Activated T-helper 2 cell treated with anti-CD3 and anti-CD28 coated beads, Interferon-gamma antibody, Interleukin-2, Interleukin-4, amounts not matched to agents 10 μg/mL and 5 μg/mL and 100 μg/mL, durations not matched to agents 14 hours and 24 hours and 36 hours (primary cell): ENCODE measurements at places on chromosomes 16 and 17.
A peak's percentile ranks its signal among the peaks of the same experiment; 100 is the strongest.

GRCh38 chr17:69654981-69655855 lies 240.7 kb downstream of the MAP2K6 start:
- peaks cover 2% of the 10 kb centered on the region for H3K4me1 ChIP-seq
- H3K36me3 ChIP-seq = no peaks in the 10 kb centered on the region
- no peak overlapping the region for H3K27ac ChIP-seq
- no peaks in the 10 kb centered on the region for H3K27me3 ChIP-seq

DNA sequence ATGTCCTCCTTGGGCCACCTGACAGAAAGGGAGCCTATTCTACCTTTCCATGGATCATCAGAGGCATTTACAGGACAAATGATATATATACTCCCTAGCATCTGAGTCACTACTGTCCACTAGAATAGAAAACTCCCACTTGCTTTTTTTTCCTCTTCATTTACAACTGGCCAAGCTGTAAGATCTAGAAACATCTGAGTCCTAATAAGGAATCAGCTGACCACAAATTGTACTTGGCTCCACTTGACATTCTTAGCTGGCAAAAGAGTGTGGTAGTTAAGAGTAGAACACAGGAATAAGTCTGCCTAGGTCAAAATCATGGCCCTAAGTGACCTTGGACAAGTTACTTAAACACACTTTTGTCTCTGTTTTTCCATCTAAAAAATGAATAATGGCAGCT lies 5.2 kb downstream of the RUSF1 start:
- H3K4me3 ChIP-seq = no peak overlapping the region
- DNase-seq = no peak
- no peak overlapping the region for H3K27ac ChIP-seq

- peaks cover 7% of the 10 kb centered on the region for H3K36me3 ChIP-seq
- peaks cover 7% of the 10 kb centered on the region for H3K4me1 ChIP-seq
- no peaks in the 10 kb centered on the region for H3K27me3 ChIP-seq
- no peak overlapping the region for H3K27ac ChIP-seq
- DNase-seq = no peak
Measured at GRCh38 chr17:21167303-21167702, 40.5 kb downstream of the DHRS7B start.

- H3K4me1 ChIP-seq = peaks cover 3% of the 10 kb centered on the region
- H3K27me3 ChIP-seq = no peaks in the 10 kb centered on the region
- no peak overlapping the region for H3K4me3 ChIP-seq
- H3K27ac ChIP-seq = no peak overlapping the region
Measured at GRCh38 chr17:28827672-28828071, 14.9 kb downstream of the FAM222B start.

DNA sequence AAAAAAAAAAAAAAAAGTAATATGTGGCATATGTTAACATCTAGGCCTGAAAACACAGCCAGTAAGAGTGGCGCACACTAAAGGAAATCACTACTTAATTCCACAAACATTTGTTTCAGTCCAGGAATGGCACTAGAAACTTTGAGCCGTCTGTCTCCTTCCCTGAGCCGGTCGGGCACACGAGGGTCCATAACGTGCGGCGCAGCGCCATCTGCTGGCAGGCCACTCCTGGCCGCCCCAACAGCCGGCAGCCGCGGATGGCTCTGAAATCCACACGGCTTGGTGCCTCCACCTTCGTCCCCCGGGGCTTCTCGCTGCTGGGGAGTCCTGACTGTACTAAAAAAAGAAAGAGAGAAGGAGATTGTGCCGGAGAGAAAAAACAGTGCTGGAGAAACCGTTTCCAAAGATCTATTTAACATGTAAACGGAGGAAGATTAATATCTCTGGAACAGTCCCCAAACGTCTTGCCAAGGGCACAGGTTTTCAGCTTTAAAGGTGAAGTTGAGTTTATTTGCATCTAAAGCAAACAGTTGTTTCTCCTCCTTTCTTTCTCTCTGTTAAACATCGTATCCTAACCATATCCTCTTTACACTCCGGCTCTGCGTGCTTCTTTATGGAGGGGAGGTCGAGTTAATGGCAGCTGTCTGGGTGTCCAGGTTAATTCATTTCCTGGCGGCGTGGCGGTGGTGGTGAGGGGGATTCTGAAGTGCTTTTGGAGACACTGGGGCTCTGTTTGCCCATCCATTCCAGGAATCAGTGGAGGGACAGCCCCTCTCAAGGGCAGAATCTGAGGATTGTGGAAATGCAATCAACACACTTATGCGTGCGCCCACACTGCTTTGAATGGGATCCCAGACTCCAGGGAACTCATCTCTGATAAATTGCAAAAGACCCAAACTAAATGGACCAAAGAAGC lies 611.3 kb upstream of the SALL1 start:
- no peak overlapping the region for H3K27ac ChIP-seq
- H3K36me3 ChIP-seq = no peaks in the 10 kb centered on the region
- DNase-seq = peak; percentile 19
- no peaks in the 10 kb centered on the region for H3K4me1 ChIP-seq
- no peak overlapping the region for H3K4me3 ChIP-seq
- peaks cover 6% of the 10 kb centered on the region for H3K27me3 ChIP-seq

DNA sequence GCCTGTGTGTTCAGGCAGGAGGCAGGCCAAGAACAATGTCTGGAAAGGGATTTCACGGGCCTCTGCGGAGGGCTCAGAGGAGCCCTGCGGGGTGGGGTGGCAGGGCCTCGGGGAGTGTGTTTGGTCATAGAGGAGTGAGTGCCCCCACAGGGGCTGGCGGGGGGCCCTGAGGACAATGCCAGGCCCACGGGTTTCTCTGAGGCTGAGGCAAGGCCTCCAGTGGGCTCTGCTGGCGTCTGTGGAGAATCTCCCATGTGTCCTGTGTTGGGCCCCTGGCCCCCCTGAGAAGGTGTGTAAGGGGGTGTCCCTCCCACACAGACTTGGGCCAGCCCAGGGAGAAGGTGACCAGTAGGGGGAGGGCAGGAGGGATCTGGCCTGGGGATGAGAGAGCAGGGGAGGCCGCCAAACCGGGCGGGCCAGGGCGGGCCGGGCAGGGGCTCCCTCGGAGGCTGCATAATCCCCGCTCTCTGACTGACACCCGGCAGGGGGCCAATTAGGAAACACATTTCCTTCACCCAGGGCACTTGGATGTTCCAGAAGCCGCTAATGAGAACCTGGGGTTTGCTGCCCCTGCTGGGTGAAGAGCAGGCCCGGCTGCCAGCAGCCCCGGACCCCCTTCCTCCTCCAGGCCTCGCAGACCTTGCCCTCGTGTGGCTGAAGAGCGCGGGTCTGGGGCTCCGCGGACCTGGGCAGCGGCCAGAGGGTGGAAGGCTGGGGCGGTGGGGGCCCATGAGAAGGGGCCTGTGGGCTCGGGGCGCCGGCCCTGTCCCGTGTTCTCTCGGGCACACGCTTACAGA lies 204.2 kb downstream of the NTN1 start:
- no peaks in the 10 kb centered on the region for H3K36me3 ChIP-seq
- DNase-seq = no peak
- no peaks in the 10 kb centered on the region for H3K4me1 ChIP-seq
- no peak overlapping the region for H3K27ac ChIP-seq
- no peaks in the 10 kb centered on the region for H3K27me3 ChIP-seq
- H3K4me3 ChIP-seq = no peak overlapping the region

DNA sequence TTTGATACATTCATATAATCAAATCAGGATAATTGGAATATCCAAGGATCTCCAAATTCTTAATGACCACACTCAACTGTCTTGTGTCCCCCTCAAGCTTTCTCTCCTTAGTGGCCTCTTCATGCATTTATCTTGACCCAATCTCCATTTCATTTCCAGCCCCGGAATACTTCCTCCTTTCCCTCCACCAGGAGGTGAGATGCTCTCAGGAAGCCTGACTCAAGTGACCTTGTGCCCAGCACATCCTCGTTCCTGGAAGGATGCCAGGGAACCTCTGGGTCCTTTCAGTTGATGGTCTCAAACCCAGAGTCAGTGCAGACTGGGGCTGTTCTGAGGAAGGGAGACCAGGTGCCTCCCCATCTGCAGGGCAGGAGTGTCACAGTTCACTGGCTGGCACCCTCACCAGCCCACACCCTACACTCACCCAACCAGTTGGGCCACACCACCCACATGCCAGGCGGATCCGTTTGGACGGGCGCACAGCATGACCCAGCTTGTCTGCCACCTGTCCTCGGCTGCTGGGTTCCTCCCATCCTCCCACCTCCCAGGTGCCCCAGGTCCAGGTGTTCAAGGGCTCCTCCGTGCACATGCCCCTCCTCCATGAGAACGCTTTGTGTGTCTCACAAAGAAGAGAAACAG lies 14.0 kb upstream of the EMP2 start:
- no peaks in the 10 kb centered on the region for H3K36me3 ChIP-seq
- H3K4me3 ChIP-seq = no peak overlapping the region
- peaks cover 2% of the 10 kb centered on the region for H3K27me3 ChIP-seq
- DNase-seq = no peak
- H3K4me1 ChIP-seq = no peaks in the 10 kb centered on the region

- no peak overlapping the region for H3K27ac ChIP-seq
- H3K4me3 ChIP-seq = no peak overlapping the region
- H3K4me1 ChIP-seq = peaks cover 2% of the 10 kb centered on the region
- H3K27me3 ChIP-seq = peaks cover 3% of the 10 kb centered on the region
- DNase-seq = no peak
Measured at GRCh38 chr16:85492295-85492864, 120.7 kb upstream of the GSE1 start.

DNA sequence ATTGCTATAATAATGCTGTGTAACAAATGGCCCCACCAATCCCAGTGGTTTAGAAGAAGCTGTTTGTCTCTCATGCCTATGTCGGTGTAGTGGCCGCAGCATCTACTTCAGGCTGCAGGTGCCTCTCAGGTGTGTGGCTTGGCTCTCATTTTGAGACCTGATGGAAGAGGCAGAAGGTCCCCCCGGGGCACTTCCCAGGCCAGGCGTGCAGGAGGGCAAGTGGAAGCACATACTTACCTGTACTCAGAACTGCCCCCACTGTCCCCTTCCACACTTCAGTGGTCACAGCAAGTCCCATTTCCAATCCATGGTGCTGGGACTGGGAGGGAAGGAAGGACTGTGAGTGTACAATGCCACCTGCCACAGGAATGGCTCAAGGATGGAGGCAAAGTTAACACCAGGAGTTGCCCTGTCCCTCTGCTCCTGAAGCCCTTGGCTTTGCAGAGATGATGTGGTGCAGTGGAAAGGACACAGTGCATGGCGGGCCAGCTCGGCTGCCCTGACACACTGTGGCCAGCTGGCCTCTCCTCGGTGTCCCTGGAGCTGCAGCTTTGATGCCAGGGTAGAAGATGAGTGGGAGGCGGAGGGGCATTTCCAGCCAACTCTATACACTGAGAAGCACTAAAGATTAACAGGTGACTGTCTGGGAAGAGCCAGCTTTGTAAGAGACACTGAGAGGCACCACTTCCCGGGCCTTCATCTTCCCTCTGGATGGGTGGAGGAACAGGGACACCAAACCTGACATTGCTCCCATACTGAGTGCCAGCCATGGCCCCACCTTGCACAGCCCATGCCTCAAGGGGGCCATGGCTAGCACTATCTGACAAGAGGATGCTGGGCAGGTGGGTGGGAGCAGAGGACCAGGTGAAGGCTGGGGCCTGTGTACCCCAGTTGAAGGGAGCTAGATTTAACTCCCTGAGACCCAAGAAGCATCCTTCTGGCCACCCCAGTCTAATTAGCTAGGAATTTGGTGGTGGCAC lies 105.9 kb downstream of the METRNL start:
- peak; percentile 3 for DNase-seq
- peaks cover 12% of the 10 kb centered on the region for H3K4me1 ChIP-seq
